ELF-1 (cell line): ENCODE measurements at places on chromosomes 6 and 20.

DNA sequence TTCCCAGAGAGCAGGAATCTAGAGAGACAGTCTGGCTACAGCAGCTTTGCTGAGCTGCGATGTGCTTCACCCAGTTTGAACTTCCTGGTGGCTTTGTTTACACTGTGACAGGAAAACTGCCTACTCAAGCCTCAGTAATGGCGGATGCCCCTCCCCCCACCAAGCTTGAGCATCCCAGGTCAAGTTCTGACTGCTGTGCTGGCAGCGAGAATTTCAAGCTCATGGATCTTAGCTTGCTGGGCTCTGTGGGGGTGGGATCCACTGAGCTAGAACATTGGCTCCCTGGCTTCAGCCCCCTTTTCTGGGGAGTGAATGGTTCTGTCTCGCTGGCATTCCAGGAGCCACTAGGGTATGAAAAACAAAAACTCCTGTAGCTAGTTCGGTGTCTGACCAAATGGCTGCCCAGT is 91.0 kb upstream of the ESR1 start:
- DNase-seq: peak; percentile 54

- DNase-seq: no peak
These were observed 22.4 kb upstream of the SLC9A8 start for GRCh38 chr20:49790077-49790798.

DNA sequence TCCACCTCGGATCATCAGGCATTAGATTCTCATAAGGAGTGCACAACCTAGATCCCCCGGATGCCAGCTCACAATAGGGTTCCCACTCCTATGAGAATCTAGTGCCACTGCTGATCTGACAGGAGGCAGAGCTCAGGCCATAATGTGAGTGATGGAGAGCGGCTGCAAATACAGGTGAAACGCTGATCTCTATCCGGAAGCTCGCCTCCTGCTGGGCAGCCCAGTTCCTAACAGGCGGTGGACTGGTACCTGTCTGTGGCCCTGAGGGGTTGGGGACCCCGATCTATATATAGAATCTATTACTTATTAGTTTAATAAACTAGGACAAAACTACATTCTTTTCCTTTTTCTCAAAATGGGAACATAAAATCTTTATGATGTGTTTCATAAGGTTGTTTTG is 741.9 kb downstream of the RFPL4B start:
- peak; percentile 12 for DNase-seq

- no peak for DNase-seq
These were observed 800 bp downstream of the ABCC10 start for GRCh38 chr6:43428112-43428570.
